ENCODE measurements at places on chromosomes 12 and 14.

DNA sequence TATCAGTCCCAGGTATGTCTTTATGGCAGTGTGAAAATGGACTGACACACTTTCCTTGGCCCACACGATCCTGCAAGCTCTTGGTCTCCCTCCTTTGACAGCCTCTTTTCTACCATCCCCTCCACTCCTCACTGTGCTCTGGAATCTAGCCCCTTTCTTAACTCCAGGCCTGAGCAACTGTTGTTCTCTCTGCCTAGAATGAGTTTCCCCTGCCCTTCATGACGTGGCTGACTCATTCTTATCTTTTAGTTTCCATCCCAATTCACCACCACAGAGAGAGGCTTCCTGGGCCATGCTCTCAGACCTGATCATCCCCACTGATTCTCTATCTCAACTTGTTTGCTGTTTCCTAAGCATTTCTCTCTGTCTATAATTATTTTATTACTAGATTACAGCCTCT, 157.4 kb upstream of the HMGA2 start:
- DNase-seq, result peak; percentile 27

DNA sequence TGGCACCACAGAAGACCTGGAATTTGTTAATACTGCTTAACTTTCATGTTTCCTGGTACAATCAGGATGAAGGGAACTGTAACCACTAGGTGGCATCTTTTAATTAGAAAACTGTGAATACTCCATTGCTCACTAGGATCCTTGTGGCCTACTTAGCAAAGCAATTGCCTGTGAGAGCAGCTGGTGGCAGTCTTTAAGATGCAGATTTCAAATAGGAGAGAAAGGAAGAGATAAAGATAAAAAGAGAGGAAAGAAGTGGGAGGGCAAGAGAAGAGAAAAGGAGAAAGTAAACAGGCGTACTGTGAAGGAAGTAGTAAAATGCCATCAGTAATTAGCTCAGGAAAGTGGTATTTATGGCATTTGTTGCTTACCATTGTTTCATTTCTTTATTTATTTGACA, 114.5 kb downstream of the RAD51B start:
- DNase-seq, result no peak

GRCh38 chr14:50350975-50351374, 38.9 kb downstream of the DMAC2L start:
- no peak for DNase-seq

GRCh38 chr12:28097221-28097620, 93.0 kb upstream of the CCDC91 start:
- DNase-seq, result no peak

DNA sequence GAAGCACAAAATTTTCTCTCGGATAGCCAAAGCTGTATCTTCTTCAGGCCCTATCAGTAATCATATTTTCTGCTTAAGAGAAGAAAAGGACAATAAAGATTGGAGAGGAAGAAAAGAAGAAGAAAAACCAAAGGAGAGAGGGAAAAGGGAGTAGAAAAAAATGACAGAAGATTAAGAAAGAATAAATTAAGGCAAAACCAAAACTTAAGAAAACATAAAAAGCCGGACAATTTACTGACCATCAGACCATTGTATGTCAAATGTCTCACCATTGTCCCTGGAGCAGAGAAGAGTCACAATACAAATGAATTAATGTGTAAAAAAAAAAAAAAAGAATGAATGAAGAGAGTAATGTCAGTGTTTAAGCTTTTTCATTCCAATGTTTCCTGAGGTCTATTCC, 1274.8 kb downstream of the FSCB start:
- no peak for DNase-seq

DNA sequence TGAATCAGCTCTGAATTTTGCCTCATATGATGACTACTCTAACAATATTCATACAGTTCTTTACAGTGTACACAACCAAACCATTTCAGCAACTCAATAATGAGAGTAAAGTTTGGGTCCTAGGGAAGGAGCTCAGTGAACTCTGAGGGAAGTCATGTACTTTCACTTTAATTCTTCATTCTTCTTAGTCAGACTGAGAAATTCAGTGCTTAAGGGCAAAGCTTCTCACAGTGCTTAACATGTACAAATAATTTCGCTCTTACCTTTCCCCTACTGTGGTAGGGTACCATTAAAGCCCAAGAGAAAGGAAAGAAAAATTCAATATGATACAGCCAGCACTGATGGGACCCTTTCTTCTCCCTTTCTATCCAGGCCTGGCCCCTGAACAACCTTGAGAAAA, 435.0 kb downstream of the NELL2 start:
- no peak for DNase-seq
